Stimulated activated CD4-positive, alpha-beta T cell treated with anti-CD3 and anti-CD28 coated beads, Interleukin-2, amount 100 ng/mL, for 48 hours (primary cell): ENCODE measurements at places on chromosomes 7 and 10.

GRCh38 chr7:32204361-32205018, 134.3 kb upstream of the PDE1C start:
- DNase-seq, result no peak

GRCh38 chr10:124667425-124668345, 76.5 kb downstream of the FAM53B start:
- DNase-seq, result no peak

GRCh38 chr7:156560075-156560474, 80.5 kb upstream of the RNF32 start:
- DNase-seq, result no peak

DNA sequence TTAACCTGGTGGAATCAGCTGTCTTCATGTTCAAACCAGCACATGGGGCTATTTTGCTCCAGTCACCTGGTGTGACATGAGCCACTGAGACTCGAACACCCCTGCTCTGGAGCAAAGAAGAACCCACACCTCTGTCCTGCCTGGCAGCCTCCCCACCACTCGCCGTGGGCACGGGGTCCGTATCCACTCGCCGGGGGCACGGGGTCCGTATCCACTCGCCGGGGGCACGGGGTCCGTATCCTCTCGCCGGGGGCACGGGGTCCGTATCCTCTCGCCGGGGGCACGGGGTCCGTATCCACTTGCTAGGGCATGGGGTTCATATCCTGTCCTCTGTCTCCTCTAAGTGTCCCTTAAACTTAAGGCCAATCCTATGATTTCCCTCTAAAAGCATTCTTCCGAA, 558.7 kb downstream of the PTPRN2 start:
- no peak for DNase-seq

GRCh38 chr7:102810916-102811315, 62.1 kb downstream of the FAM185A start:
- DNase-seq, result no peak

GRCh38 chr10:110461088-110461487, 36.6 kb upstream of the DUSP5 start:
- no peak for DNase-seq

- DNase-seq, result peak; percentile 3
Measured at GRCh38 chr10:26869528-26869927, 8.8 kb upstream of the ABI1 start.

DNA sequence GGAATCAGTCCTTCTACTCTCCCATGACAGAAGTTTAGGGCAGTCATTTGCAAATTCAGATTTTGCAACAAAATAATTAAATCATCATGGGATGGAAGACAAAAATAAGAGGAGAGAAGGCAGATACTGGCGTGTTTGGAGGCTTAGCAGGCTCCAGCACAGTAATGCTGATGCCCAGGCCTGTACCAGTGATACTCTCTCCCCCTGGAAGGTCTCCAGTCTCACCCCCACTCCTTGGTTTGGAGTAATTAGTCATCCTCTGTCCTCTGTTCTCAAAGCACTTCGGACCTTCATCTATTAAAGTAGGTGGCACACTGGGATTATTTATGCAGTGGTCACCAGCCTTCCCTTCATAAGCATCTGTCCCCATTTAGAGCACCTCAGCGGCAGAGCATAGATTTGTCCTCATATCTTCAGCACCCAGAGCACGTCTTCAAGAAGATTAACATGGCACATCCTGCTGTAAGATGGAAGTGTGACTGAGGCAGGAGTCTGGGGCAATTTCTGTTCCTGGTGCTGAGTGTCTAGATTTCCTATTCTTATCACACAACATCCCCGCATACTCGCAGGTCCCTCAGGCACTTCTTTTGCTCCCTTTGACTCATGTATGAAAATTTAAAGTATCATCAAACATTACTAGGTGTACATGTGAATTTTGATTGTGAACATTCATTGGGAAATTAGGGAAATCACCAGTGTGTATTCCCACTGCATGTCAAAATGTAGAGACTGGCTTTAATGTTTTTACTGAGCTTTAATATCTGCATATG, 31.3 kb upstream of the TRIL start:
- DNase-seq, result no peak

DNA sequence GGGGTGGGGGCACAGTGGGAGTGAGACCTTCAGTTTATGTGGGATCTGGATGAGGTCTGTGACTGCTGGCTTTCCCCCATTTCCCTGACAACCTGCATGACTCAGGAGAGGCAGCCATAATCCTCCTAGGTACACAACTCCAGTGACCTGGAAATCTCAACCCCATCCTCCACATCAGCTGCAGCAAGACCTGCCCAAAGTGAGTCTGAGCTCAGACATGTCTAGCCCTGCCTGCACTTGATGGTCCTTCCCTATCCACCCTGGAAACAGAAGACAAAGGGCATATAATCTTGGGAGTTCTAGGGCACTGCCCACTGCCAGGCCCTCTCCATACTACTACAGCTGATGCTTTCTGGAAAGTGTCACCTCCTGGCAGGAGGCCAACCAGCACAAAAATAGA, 75.6 kb downstream of the GRM8 start:
- no peak for DNase-seq

DNA sequence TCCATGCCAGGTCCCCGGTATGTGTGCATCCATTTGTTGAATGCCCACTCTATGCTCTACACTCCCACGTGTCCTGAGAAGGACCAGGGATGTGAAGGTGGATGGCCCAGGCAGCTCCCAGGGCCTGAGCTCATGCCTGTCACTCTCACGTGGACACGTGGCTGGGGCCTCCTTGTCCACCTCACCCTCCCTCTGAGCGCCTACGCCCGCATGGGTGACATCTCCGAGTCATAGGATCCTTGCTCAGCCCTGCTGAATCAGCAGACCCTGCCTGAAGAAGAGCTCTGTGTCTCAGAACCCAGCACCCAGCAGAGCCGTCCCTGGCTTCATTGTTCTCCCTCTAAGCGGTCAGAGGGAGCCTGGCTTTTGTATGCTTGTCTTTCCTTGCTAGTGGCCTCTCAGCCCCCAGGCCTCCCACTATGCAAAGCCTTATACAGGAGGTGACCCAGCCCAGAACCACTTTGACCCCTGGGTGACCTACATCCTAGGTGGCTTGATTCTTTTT, 107.9 kb upstream of the PPIF start:
- DNase-seq, result no peak

DNA sequence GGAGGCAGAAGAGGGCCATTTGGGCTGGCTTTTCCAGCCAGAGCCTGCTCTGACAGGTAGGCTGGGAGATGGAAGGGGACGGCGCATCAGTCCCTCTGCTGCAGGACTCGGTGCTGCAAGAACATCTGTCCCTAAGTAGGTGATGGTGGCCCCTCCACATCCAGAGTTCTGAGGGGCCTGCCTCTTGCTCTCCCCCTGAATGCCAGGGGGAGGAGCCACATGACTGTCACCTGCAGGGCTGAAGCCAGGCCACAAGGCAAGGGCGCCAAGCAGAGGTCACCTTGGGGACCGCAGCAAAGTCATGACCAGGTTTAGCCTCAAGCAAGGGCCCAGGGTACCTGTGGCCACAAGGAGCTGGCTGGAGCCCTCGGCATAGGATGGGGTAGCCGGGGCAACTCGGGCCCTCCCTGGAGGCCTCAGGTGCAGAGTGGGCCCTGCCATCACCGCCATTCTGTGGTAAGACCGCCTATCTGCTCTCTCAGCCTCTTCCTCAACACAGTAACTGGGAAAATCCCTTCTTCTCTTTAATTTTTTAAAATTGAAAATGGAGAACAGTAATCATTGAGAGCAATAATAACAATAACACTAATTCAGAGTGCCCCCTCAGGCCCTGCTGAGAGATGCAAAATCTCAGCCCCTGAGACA, 99.3 kb downstream of the FAM53B start:
- no peak for DNase-seq

DNA sequence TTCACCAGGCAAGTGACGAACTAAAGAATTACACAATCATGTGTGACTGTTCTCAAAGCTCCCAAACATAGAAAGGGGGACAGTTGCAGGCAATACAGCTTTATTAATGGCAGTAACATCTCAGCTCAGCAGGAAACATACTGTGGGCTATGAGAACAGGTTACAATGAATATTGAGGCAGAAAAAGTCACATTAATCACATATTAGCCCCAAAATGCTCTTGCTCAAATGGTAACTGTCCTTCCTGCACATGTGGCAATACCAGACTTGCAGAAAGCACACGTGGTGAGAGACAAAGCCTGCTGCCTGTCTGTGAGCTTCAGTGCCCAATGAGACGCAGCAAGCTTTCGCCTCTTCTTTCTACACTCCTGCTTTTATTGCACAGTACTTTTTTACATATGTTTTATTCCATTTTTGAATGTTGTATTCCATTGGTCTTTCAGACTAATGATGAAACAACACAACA, 104.9 kb upstream of the ACBD5 start:
- no peak for DNase-seq

DNA sequence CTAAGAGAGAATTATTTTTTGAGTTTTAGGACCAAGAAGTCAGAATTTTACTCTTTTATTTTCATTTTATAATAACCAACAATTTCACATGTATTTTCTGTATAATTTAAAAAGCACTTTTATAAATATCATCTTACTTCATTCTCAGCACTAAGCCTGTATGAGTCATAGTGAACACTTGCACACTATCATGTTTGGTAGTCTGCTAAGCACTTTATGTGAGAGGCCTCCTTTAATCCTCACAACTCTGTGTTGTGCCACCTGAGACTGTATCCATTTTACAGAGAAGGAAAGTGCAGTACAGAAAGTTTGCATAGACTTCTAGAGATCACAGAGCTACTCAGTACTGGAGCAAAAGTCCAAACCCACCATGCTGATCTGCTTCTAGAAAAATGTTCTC, 939.6 kb downstream of the NRG3 start:
- no peak for DNase-seq

- no peak for DNase-seq
Measured at GRCh38 chr7:66054063-66054462, 21.6 kb upstream of the ASL start.

GRCh38 chr7:13874783-13875182, 114.7 kb downstream of the ETV1 start:
- DNase-seq, result no peak

- no peak for DNase-seq
Measured at GRCh38 chr7:17546592-17546991, 248.1 kb downstream of the AHR start.

GRCh38 chr10:86659161-86659691, 4.9 kb downstream of the OPN4 start:
- no peak for DNase-seq

GRCh38 chr7:20482071-20482470, 133.4 kb upstream of the ABCB5 start:
- DNase-seq, result no peak

DNA sequence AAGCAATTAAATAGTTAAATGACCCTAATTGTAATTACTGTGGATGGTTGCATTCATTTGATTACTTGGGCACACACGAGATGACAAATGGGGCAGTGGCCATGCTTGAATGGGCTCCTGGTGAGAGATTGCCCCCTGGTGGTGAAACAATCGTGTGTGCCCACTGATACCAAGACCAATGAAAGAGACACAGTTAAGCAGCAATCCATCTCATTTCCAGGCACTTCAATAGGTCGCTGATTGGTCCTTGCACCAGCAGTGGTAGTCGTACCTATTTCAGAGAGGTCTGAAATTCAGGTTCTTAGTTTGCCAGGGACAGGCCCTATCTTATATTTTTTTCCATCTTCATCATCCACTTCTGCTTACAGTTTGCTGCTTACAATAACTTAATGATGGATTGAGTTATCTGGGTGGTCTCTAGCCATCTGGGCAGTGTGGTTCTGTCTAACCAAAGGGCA, 8.3 kb downstream of the PCBD1 start:
- peak; percentile 72 for DNase-seq

DNA sequence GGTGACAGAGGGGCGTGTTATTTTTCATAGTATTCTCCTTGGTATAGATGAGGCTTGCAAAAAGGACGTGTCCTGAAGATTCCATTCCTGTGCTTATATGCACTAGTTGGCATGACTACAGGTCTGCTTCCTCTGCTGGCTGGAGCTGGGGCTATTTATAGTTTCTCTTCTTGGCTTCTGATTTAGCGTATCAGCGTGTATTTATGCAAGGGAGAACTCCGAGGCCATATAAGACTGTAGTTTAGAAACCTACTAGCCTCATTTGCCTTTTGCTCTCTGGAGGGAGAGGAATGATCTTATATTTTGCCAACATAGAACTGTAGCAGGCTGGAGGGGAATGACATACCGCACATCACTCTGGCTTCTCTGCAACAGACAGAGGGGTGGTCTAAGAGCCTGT, 39.7 kb downstream of the CACNB2 start:
- DNase-seq, result no peak

- DNase-seq, result no peak
Measured at GRCh38 chr7:68680235-68680872, 917.9 kb upstream of the AUTS2 start.

GRCh38 chr10:126012485-126012884, 116.1 kb downstream of the FANK1 start:
- no peak for DNase-seq

- DNase-seq, result no peak
Measured at GRCh38 chr10:125016123-125016522, 74.2 kb downstream of the ZRANB1 start.

DNA sequence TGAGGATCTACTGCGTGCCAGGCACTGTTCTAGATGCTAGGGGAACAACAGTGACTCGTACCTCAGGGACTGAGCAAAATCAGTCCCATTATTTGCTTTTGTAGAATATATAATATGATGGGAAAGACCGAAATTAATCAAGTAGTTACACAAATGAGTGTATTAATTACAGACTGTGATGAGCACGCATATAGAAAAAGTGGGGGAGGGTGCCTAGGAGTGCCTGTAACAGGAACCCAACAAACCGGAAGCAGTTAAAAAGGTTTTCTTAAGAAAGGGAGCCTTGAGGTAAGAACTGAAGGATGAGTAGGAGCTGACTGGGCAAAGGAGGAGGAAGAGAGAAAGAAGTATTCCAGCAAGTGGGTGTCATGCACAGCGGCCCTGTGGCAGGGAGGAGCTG, 28.2 kb upstream of the IL6 start:
- DNase-seq, result no peak

- DNase-seq, result no peak
Measured at GRCh38 chr7:27247000-27247399, 4.4 kb downstream of the EVX1 start.

GRCh38 chr10:79453392-79453791, 8.0 kb upstream of the ZCCHC24 start:
- DNase-seq, result no peak

DNA sequence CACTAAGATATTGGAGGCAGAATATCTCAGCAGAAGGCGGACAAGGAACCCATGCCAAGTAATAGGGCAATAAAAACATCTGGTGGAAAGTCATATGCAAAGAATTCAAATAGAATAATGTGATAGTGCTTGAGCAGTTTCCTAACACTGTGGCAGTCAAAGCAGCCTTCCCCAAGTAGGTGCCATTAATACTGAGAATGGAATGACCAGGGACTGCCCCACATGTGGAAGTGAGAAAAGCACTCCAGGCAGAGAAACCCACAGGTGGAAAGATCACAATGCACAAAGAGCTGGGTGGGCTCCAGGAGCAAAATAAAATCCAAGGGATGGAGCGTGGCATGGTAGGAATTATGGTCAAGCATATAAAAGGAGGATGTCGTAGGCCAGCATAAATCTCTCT, 64.4 kb upstream of the NME8 start:
- no peak for DNase-seq
